ENCODE measurements at places on chromosomes 5 and 9.

DNA sequence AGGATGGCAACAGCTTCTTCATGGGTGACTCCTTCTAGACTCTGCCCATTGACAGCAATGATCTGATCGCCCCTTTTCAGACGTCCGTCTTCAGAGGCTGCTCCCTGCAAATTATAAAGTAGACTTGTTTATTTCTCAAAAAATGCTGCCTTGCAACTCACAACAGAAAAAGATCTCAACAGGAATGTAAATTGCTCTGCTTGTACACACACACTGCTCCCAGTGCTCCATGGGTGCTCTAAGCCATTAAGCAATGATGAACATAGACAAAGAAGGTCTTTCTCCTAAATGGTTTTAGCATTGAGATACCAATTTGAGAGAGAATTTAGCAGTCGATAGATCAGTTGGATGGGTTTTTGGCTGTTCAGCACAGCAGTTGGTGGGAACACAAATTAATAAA is 172.5 kb downstream of the MPDZ start:
- no peak for DNase-seq

GRCh38 chr9:114429488-114429887 is 41.7 kb upstream of the AKNA start:
- DNase-seq, result no peak

GRCh38 chr5:36885566-36886485 is 9.3 kb downstream of the NIPBL start:
- DNase-seq, result no peak

DNA sequence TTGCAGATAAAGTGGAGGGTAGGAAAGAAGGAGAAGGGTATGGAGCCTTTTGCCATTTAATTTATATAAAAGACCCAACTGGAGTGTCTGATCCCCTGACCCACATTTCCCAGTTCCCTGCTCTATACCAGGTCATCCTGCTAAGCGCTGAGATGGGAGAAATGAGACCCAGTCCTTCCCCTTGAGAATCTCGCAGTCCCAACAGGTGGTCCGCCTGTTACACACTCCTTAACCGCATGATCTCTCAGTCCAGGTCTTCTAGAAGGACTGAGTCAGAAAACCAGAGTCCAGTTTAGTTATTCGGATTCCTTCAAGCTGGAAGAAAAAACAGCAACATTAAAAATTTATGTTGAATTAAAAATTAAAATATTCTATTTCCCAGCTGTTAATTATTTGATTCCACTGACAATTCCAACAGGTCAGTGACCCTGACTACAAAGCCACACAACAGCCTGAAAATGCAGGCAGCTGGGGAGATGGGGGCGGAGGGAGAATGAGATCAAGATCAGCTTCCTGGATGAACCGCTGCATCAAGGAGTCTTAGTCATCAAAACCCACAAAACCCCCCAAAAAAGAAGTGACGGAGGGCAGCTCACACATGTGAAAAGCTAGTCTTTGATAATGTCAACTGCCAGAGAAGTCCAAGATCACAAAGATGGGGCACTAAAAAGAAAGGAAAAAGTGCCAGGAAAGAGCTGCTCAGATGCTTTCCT is 44.0 kb downstream of the GGTA1 start:
- DNase-seq, result no peak

DNA sequence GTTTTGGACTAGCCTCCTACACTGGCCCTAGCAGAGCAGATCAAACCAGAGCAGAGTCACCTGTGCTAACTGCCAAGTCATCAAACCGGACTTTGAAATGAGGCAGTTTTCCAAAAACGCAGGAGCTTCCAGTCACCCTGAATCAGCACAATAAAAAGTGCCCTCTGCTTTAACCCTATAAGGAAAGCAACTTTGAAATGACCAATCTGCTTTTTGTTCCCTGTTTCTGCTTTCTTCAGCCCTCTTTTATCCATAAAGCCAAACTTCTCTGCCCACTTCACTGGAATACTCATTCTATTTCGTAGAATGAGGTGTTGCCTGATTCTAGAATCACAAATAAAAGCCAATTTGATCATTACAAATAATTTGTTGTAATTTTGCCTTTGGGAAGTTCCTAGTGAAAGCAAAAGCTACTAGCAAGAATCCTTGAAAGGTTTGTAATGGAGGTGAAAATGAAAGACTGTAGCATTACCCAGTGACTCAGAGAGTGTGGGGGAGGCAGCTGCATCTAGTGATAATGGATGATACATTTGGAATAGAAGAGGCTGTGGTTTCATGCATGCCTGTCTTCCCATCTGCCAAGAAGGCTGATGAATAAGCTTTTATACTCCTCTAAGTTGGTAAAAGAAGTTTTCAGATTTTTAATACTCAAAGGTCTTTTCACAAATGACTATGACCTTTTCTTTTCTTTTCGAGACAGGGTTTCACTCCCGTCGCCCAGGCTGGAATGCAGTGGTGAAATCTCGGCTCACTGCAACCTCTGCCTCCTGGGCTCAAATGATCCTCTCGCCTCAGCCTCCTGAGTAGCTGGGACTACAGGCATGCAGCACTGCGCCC is 14.9 kb downstream of the SPAAR start:
- DNase-seq, result no peak

DNA sequence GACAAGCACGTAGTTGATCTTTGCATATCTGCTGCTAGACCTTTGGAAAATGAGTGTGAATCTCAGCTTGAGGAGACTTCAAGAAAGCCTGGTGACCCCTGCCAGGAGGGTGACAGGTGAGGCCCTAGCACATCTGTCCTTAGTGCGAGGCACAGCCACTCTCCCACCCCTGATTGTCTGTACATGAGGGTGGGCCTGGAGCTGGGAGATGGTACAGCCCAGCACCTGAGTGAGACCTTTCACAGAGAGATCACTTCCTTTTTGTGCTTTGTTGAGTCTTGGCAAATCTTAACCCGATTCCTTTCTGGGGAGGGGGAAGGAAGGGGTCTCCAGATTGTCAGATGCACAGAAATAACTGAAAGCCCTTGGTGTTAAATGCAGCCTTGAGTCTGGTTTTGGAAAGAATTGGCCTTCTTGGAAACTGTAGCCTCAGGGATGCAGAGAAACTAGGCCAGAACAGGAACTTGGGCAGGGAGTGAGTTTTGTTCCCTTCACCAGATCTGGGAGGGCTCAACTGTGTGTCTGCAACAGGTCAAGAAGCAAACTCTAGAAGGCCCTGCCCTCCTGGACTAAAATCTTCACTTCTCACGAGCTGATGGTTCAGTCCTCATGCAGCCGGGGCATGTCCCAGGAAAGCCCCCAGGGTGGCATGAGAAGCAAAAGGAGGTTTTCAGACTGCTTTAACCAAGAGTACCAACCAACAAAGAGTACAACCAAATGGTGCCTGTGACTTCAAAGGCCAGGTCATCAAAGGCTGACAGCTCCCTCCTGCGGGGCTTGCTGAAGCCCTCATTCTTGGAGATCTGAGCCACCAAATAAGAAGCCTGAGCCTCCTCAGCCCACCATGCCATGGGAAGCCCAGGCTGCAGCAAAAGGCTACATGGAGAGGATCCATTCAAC is 20.8 kb upstream of the SEMA4D start:
- DNase-seq, result no peak

DNA sequence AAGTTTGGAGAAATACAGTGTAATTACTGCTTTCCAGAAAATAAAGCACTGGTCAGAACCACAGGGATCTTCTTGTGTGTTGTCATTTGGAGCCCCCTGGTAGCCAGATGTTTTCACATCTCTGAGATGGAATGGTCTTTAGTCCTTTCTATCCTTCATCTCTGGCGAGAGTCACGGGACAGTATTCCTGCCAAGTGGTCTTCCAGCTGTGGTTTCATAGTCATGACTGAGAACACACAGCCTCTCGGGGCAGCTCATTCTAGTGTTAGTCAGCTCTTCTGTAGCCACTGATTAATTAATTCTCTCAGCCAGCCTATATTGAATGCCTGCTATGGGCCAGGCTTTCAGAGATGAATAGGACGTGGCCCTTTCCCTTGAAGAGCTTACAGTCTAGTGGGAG is 34.1 kb downstream of the HMGXB3 start:
- no peak for DNase-seq

DNA sequence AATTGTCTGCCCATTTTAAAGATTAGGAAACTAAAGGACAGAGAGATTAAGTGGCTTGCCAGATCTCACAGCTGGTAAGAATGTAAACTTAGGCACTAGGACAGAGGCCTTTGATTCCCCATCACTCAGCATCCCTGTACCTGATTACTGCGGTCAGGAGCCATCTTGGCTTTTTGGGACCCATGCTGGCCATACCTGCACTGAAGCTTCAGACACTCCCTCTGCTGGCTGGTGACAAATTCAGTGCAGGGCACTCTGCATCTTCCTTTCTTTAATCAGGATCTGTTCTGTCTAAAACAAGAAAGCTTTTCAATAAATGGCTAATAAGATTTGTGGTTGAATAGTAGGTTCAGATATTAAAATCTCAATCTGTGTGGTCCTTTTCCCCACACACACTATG is 215.5 kb upstream of the RORB start:
- no peak for DNase-seq

- no peak for DNase-seq
Measured at GRCh38 chr9:88724331-88724730, 189.4 kb downstream of the NXNL2 start.

DNA sequence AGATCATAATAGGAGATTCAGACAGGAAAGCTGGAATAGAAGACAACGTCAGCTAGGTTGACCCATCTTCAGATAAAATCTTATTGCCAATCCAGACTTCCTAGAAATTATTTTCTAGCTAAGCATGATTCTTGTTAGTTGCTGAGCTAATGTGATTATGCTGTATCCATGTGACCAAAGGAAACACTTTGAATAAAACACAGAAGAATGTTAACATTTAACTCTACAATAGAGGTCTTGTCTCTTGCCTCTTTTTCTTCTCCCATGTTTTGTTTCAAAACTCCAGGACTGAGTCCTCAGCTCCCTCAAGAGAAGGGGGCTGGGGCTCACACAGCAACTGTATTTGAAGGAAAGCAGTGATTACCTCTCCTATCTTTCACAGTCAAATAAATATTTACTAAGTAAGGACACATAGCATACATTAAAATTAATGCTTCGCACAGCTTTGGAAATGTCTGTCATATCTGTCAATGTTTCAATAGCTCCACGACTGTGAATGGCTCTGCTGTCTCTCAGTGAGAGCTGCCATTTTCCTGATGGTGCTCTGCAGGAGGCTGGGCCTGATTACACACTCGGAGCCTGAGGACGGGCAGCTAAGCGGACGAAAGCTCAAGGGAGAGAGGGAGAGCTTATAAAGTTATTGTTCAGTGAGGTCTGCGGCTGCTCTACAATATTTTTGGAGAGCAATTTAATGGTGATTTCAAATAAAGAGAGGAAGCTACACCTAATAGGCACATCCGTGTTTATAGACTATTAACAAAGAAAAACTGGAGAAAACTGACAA is 64.8 kb upstream of the ZNF462 start:
- no peak for DNase-seq

DNA sequence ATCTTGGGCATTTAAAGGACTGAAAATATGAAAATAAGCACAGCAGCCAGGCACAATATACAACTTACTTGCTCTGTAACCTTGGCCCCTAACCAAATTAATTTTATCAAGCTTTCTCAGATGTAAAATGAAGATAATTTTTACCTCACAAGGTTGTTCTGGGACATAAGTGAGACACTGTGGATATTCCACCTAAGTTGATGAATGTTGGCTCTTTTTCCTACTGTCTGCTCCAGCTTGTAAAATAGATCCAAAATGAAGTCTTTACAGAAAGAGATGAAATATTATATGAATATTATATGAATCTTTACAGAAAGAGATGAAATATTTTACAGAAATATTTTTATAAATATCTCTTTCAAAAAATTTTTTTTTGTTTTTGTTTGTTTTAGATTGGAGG is 270.1 kb downstream of the DNAH5 start:
- DNase-seq, result no peak

- no peak for DNase-seq
Measured at GRCh38 chr5:32072054-32072453, 102.1 kb downstream of the GOLPH3 start.

DNA sequence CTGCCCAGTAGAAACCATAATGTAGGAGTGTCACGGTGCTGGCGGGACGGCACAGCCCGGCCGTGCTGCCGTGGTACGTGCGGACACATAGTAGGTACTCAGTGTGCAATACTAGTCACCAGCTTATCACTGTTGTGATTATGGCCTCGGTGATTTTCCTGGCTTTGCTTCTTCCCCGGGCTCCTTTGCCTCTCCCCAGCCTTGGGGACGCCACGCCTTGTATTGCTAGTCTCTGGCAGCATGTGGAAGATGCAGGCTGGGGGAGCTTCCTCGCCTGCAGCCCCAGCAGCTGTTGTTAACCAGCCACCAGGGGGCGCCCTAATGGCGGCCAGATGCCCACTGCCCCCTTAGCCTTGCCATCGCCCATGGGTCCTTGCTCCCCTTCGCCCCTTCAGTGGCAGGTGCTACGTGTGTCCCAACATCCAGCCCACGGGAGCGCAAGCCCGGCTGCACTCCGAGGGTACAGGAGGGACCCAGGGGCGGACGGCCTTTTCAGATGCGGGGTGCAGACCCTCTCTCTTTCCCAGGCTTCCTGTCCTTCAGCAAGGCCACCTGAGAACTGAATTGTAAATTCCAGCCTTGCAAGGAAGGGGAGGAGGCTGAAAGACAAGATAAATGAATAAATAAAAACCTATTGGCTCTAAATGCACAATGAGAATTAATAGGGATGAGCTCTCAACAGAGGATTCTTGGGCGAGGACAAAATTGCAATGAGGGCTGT is 8.0 kb downstream of the NTNG2 start:
- peak; percentile 40 for DNase-seq

- DNase-seq, result no peak
Measured at GRCh38 chr5:99617335-99617734, 688.5 kb upstream of the CHD1 start.

DNA sequence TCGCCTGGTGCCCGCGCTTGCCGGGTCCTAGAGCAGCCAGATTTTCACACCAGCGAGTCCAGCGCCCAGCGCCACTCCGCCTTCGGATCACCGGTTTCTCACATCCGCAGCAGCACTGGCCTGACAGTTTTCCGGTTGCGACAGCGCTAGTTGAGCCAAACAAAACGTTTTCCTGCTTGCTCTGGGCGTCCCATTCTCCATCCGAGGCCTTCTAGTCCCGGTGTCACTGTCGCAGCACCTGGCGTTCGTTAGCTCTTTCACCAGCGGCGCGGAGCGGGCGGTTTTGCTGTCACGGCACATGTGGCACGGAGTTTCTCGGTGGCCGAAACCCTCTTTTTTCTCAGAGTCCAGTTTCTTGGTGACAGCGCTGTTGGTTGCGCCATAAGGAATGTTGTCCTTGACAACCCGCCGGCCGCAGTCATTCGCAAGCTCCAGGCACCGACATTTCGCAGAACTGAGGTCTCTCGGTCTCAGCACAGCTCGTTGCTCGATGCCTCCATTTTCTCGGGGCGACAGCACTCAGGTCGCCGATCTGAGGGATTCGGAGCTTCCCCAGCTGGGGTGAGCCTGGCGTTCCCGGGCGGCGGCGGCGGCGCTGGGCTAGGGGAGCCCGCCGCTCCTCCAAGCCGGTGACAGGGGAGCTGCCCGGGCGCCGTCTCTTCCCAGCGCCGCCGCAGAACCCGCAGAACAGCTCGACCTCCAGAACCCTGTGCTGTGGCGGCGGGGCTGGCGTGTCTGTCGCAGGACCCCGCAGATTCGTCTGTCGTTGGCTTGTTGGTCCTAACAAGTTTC is 47.8 kb downstream of the ANXA2R start:
- peak; percentile 38 for DNase-seq

GRCh38 chr9:130267930-130268329 is 2.4 kb downstream of the HMCN2 start:
- no peak for DNase-seq

GRCh38 chr5:136236479-136237083 is 43.6 kb upstream of the SMIM32 start:
- DNase-seq, result no peak
